ENCODE measurements at places on chromosomes 11 and 22.

- no peak for DNase-seq
Observed at GRCh38 chr22:47548953-47549740, 786.7 kb downstream of the TBC1D22A start.

GRCh38 chr11:12318791-12319438 lies 58.5 kb upstream of the PARVA start:
- DNase-seq: no peak

GRCh38 chr11:2791139-2791520 lies 91.3 kb upstream of the KCNQ1OT1 start:
- DNase-seq: no peak

DNA sequence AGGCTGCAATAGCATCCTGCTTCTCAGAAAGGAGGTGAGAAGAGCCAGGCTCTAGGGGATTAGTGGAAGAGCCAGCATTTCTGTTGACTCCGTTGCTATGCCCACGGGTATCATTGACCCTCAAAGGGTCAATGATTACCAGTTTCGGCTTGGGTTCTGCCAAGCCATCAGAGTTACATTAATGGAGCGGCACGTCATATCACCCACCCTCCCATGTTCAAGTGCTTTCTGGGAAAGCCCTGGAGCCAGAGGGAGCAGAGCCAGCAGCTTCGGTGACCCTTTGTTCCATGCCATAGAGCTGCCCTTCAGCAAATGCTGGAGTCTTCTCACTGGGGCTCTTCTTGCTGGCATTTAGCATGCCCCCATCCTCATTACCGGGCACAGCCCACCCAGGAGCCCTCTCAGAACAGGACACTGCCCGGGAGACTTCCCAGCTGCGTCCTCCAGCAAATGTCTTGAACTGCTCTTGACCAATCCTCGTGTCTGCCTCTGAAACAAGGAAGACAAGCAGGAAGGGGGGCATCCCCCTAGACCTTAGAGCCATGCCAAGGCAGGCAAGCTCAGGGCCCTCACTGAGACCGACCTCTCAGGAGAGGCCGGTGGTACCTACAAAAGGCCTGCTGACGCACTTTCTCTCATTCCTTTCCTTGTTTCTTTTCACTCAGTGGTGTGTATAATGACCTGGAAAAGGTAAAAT lies 14.6 kb downstream of the KCNJ1 start:
- DNase-seq: no peak

DNA sequence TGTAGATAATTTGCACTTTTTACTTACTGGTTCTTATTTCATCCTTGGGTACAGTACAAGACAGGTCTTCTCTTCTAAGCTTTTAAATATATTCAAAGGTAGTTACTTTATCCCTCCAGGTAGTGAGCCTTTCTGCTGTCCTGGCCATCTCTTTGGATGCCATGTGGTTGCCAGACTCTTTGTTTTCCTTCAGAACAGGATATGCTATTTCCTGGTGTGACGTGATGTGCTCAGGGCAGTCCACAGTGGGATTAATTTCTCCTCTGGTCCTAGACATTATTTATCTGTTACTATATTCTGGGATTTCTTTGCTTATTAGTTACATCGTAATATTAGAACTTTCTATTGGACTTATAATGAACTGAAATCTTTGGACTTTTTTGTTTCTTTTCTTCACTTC lies 63.7 kb downstream of the PPP6R3 start:
- DNase-seq: peak; percentile 16

DNA sequence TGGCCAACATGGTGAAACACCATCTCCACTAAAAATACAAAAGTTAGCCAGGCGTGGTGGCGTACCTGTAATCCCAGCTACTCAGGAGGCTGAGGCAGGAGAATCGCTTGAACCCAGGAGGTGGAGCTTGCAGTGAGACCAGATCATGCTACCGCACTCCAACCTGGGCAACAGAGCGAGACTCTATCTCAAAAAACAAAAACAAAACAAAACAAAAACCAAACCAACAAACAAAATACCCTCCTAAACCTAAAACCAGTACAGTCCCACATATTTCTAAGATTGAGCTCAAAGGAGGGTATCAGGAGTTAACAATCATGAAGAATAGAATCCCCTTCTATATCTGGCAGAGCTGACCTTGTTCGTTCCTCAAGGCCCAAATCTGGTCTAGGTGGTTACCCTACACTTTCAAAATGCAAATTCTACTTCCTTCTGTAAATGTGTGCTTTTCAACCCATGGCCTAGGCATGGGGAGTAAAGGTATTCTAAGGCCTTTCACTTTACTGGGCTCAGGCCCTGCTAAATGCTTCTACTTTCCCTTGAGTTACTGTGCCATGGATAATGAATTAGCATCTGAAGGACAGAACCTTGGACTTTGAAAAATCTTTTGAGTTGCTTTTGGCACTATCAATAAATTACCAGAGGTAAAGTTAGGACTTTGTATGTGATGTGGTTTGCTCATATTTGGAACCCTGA lies 10.4 kb upstream of the PPP2R1B start:
- DNase-seq: no peak
